Liver (tissue), 10 donors: ENCODE measurements at places on chromosomes 16 and 17. TPM values are rescaled to one million over a fixed set of nuclear protein-coding genes. Genes with fewer than 3 reads are reported as not detected.

Gene CDK3
- total RNA-seq, result 6.3 TPM

Gene ITGAX
- total RNA-seq, result 9.6 TPM

Gene SLC12A3
- not detected for total RNA-seq

Gene FBXL16
- under 0.01 TPM for total RNA-seq

Gene GAN
- 5.5 TPM for total RNA-seq

Gene CPHXL2
- total RNA-seq, result not detected

Gene IL32
- total RNA-seq, result 328 TPM

Gene FBXO39
- 0.05 TPM for total RNA-seq

Gene ST6GALNAC1
- 2.1 TPM for total RNA-seq

Gene NOG
- total RNA-seq, result 0.37 TPM

GRCh38 chr17:81066771-81067315, 31.9 kb downstream of the BAIAP2 start:
- H3K4me1 ChIP-seq, result peaks cover 70% of the 10 kb centered on the region
- peaks cover 2% of the 10 kb centered on the region for H3K36me3 ChIP-seq
- H3K4me3 ChIP-seq, result no peak overlapping the region
- peak overlapping the region; percentile 89 for H3K27ac ChIP-seq
- no peaks in the 10 kb centered on the region for H3K27me3 ChIP-seq

GRCh38 chr17:81987161-81987770, 9.8 kb downstream of the ASPSCR1 start:
- H3K4me1 ChIP-seq, result peaks cover 19% of the 10 kb centered on the region
- no peaks in the 10 kb centered on the region for H3K27me3 ChIP-seq
- H3K36me3 ChIP-seq, result peaks cover 22% of the 10 kb centered on the region
- no peak for DNase-seq
- H3K27ac ChIP-seq, result no peak overlapping the region
- no peak overlapping the region for H3K4me3 ChIP-seq

- H3K27ac ChIP-seq, result no peak overlapping the region
- peaks cover 2% of the 10 kb centered on the region for H3K4me1 ChIP-seq
- H3K27me3 ChIP-seq, result no peaks in the 10 kb centered on the region
- DNase-seq, result no peak
Measured at GRCh38 chr17:27564463-27564862, 66.5 kb upstream of the LGALS9 start.

DNA sequence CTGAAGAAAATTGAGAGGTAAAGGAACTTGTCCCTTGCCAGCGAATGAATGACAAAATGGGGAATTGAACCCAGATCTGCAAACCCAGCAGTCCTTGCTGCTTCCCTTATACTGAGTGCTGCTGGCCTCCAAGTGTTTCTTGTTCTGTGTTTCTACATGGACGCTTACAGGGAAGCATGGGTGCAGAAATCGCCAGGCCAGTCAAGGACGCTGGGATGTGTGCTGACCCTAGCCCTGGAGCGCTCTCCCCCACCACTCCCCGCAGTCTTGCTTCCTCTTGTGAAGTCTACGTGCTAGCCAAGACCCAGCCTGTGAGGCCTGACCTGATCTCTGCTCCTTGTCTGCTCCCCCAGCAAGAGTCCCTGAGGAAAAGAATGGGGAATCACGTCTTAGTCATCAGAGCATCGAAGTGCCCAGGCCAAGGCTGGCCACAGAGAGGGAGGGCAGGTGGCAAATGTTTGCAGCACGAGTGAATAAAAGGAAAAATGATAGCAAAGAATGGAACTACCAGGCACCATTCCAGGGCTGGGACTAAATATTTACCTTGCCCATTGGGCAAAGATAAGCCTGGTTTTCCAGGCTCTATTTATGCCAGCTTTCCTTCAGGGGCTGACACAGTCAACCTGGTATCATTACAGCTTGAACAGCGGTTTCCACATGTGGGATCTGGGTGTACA, 17.4 kb downstream of the CA4 start:
- no peak for DNase-seq
- H3K4me3 ChIP-seq, result no peak overlapping the region
- H3K27ac ChIP-seq, result no peak overlapping the region
- H3K27me3 ChIP-seq, result no peaks in the 10 kb centered on the region
- no peaks in the 10 kb centered on the region for H3K36me3 ChIP-seq

- H3K4me1 ChIP-seq, result no peaks in the 10 kb centered on the region
- no peak for DNase-seq
- H3K27ac ChIP-seq, result no peak overlapping the region
- no peaks in the 10 kb centered on the region for H3K27me3 ChIP-seq
- H3K4me3 ChIP-seq, result no peak overlapping the region
- H3K36me3 ChIP-seq, result no peaks in the 10 kb centered on the region
Measured at GRCh38 chr17:61160789-61161445, 238.7 kb upstream of the TBX2 start.

DNA sequence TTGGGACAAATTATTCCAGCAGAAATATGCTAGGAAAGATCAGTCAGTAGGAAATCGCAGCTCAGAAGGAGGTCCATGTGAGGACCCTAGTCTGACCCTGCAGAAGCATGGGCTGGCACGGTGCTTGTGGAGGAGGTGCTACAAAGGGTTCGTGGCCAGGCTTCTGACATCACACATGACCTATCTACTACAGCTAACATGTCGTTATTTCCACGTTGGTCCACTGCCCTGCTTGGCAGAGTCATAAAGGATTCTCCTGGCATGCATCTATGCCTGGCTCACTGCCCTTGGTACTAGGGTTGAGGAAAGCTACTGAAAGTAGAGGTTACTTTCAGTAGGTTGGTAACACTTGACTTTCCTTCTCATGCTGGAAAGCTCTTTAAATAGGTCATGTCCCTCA, 118.1 kb upstream of the SHISA6 start:
- no peaks in the 10 kb centered on the region for H3K4me1 ChIP-seq
- H3K4me3 ChIP-seq, result no peak overlapping the region
- no peak for DNase-seq

DNA sequence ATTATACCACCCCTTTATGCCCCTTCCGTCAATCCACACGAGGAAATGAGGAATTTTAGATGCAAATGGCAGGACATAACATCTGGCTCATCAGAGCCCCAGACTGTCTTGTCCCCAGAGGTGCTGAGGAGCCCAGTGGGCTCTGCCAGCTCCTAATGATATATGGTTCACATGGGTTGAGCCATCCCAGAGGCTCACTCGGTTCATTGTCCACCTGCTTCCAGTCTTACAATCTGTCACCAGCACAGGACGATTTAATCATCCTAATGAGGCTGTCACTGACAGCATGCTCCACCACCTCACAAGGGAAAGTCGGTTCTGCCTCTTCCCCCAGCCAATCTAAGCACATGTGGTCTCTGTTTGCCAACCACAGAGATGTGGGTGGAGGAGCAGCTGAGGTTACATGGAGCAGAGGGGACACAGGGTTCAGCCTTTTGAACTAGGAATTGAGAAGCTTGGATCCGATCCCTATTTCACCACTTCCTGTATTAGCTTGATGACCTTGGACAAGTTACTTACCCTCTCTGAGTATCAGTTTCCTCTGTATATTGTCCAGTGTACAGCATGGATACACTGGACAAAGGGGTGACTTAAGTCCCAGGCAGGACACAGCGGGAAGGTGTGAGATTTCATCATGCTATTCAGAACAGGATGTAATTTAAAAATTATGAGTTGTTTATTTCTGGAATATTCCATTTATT, 27.0 kb upstream of the DHX8 start:
- peak overlapping the region; percentile 87 for H3K27ac ChIP-seq
- H3K27me3 ChIP-seq, result no peaks in the 10 kb centered on the region
- no peak for DNase-seq

DNA sequence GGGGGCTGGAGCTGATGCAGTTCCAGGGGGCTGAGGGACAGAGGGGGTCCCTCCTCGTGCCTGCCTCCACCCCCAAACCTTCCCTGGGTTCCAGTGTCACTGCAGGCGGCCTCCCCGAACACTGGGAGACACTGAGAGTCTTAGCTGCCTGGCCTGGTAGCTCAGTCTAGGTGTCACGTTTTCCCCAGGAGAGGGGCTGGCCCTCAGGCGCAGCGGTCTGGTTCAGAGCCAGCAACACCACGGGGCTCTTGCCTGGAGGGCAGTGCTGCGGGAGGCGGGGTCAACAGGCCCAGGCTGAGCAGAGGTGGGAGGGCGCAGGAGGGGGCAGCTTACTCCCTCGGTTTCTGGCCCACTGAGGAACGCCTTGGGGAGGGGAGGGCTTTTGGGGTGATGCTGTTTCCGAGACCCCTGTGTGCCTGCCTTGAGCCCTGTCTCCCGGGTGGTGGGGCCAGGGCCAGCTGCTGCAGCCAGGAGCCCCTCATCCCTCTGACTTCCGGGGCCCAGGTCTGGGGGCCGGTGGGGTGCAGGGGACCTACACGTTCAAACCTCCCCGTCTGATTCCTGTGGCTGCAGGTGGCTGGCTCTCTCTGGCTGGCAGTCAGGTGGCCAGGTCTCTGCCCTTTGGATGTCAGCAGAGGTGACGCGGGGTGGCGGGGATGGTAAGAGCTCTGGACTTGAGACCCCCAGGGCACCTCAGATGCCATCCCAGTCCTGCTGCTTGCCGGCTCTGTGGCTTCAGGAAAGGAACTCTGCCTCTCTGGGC, 89.3 kb upstream of the GSE1 start:
- peak overlapping the region; percentile 93 for H3K27ac ChIP-seq
- H3K27me3 ChIP-seq, result no peaks in the 10 kb centered on the region
- H3K4me1 ChIP-seq, result peaks cover 42% of the 10 kb centered on the region
- peak; percentile 69 for DNase-seq

- no peaks in the 10 kb centered on the region for H3K36me3 ChIP-seq
- H3K27me3 ChIP-seq, result no peaks in the 10 kb centered on the region
- H3K4me1 ChIP-seq, result no peaks in the 10 kb centered on the region
- DNase-seq, result no peak
- H3K4me3 ChIP-seq, result no peak overlapping the region
Measured at GRCh38 chr16:30437511-30438046, 7.7 kb upstream of the DCTPP1 start.

DNA sequence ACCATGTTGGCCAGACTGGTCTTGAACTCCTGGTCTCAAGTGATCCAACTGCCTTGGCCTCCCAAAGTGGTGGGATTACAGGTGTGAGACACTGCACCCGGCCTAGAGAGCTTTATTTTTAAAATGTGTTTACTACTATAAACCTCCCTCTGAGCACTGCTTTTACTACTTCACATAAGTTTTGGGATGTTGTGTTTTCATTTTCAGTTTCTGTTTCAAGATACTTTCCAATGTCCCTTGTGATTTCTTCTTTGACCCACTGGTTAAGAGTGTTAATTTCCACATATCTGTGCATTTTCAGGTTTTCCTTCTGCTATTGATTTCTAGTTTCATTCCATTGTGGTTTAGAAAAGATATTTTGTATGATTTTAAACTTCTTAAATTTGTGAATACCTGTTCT, 74.4 kb downstream of the NETO2 start:
- H3K4me1 ChIP-seq, result no peaks in the 10 kb centered on the region
- H3K4me3 ChIP-seq, result no peak overlapping the region
- DNase-seq, result no peak
- no peaks in the 10 kb centered on the region for H3K27me3 ChIP-seq
- no peak overlapping the region for H3K27ac ChIP-seq

DNA sequence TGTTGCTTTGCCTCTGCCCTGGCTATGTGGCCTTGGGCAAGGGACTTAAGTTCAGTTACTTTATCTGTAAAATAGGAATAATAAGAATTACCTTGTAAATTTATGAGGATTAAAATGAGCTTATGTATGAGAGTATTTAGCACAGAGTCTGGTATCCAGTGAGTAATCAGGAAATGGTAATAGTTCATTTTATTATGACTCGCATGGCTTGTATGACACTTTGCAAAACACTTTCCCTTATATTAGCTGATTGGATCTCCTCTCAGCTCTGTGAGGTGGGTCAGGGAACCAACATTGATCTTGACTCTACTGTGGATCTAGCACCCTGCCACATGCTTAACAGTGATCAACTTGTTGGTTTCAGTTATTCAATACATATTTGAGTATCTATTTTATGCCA, 8.3 kb upstream of the CDH3 start:
- no peak overlapping the region for H3K27ac ChIP-seq
- no peak overlapping the region for H3K4me3 ChIP-seq
- H3K36me3 ChIP-seq, result no peaks in the 10 kb centered on the region

GRCh38 chr16:25941800-25942499, 250.2 kb downstream of the HS3ST4 start:
- H3K4me1 ChIP-seq, result no peaks in the 10 kb centered on the region
- no peaks in the 10 kb centered on the region for H3K27me3 ChIP-seq
- H3K36me3 ChIP-seq, result no peaks in the 10 kb centered on the region
- no peak overlapping the region for H3K27ac ChIP-seq
- no peak overlapping the region for H3K4me3 ChIP-seq

GRCh38 chr17:46072998-46073397, 73.9 kb downstream of the STH start:
- no peak overlapping the region for H3K27ac ChIP-seq
- no peaks in the 10 kb centered on the region for H3K36me3 ChIP-seq
- DNase-seq, result no peak
- H3K27me3 ChIP-seq, result no peaks in the 10 kb centered on the region
- no peaks in the 10 kb centered on the region for H3K4me1 ChIP-seq

DNA sequence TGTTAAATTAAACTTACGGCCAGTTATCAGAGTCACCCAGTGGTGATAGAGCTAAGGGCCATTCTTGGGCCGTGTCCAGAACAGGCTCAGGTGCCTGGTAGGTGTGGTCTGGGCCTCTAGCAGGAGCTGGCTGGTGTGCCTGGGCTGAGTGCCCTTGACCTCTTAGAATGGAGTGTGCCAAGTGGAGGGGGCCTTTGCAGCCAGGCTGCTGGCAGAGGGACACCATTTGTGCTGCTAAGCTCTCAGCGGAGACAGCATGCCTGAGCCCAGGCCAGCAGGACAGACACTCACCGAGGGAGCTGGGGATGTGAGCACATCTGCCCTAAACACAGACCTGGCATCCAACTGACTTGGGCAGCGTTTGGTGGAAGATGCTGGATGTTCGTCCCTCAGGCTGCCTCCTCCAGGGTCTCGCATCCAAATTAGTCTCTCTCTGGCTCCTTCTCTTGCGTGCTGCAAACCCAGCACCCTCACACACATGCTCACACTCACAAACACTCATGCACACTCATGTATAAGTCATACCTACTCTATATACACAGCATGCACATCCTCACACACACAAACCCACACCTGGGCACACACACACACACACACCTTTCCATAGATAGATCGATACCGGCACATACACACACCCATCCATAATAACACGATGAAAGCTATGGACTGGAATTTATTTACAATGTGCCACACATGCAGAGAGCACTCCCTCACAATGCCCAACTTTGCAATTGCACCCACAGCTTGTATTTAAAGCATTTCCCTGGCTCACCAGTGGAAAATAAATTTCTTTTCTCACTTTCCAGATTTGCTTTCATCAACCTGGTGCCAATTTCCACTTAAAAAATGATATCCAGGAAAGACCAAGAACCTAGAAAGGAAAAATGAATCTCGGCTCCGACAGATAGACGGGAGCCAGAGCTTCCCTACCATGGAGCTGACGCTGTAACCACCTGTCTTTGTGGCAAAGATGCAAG, 33.6 kb upstream of the CDH5 start:
- no peak overlapping the region for H3K27ac ChIP-seq
- no peak for DNase-seq
- H3K27me3 ChIP-seq, result no peaks in the 10 kb centered on the region
- no peaks in the 10 kb centered on the region for H3K36me3 ChIP-seq

GRCh38 chr16:56525236-56525635, 5.4 kb upstream of the BBS2 start:
- peaks cover under 1% of the 10 kb centered on the region for H3K4me1 ChIP-seq
- no peak for DNase-seq
- no peak overlapping the region for H3K4me3 ChIP-seq
- H3K27me3 ChIP-seq, result no peaks in the 10 kb centered on the region
- no peak overlapping the region for H3K27ac ChIP-seq

GRCh38 chr16:4599545-4599944, 15.1 kb downstream of the UBALD1 start:
- no peak for DNase-seq
- no peaks in the 10 kb centered on the region for H3K36me3 ChIP-seq
- no peaks in the 10 kb centered on the region for H3K27me3 ChIP-seq
- H3K27ac ChIP-seq, result no peak overlapping the region
- H3K4me3 ChIP-seq, result no peak overlapping the region
